ENCODE measurements at places on chromosomes 12 and 14. TPM values are rescaled to one million over a fixed set of nuclear protein-coding genes. Genes with fewer than 3 reads are reported as not detected.

- peaks cover 10% of the 10 kb centered on the region for H3K36me3 ChIP-seq
- peak overlapping the region; percentile 95 for H3K27ac ChIP-seq
- H3K27me3 ChIP-seq, result no peaks in the 10 kb centered on the region
- peak overlapping the region; percentile 85 for H3K4me3 ChIP-seq
- H3K4me1 ChIP-seq, result peaks cover 50% of the 10 kb centered on the region
These were observed 660 bp upstream of the MCRS1 start for GRCh38 chr12:49568442-49569162.

GRCh38 chr14:104101651-104102281, 16.3 kb downstream of the ASPG start:
- H3K27me3 ChIP-seq, result no peaks in the 10 kb centered on the region
- H3K36me3 ChIP-seq, result no peaks in the 10 kb centered on the region
- H3K4me3 ChIP-seq, result no peak overlapping the region
- no peak for DNase-seq

DNA sequence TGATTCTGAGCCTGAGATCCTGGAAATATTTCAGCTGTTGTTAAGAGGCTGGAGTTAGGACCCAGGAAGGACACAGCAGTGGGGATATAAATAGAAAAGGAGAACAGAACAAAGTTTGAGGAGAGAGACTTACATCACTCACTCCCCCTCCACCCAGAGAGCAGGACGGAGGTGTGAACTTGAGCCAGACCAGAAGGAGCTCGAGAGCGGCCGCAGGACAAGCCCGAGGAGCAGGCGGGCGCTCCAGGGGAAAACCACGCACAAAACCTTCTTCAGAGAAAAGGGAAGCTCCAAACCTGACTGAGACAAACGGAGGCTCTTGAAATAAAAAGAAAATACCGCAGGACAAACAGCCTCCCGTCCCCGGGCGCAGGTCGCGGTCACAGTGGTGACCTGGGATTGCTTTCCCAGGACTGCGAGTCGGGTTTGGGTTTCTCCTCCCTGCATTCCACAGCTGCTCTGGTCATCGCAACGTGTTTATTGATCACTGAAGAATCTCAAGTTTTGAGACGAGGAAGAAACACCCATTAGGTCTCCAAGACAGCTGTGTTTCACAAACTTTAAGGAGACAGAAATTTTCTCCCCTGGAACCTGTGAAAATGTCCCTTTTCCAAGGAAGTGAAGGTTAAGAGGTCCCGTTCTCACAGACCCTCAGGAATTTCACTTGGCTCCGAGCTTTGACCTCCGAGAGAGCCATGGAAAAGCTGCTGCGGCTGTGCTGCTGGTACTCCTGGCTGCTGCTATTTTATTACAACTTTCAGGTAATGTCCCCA, at the start of gene ADGRD1:
Gene ADGRD1, plus strand, starts transcription at position 137 of the 773 bp plus-strand sequence. Its CDS starts 559 bp downstream, at position 696.
- H3K4me1 ChIP-seq, result peaks cover 10% of the 10 kb centered on the region
- no peak within 1 kb of the TSS for H3K27ac ChIP-seq
- DNase-seq, result no peak
- H3K4me3 ChIP-seq, result no peak within 1 kb of the TSS
- H3K27me3 ChIP-seq, result no peaks in the 10 kb centered on the region

DNA sequence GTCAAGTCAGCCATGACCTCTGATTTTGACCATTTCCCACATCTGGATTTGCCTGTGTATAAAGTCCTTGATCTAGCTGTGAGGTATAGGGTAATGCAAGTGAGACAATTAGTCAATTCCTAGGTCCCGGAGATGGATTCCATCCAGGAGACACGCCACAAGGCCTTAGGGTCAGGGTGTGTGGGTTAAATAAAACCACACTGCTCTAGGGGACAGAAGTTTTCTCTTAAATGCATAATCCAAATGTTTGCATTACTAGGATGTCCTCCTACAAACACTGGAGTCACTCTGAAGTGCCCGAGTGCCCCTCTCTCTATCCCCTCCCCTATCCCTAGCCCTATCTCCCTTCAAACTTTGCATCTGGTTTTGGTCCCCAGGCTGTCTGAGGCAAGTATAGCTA, 26.8 kb downstream of the LRIG3 start:
- H3K27me3 ChIP-seq, result no peaks in the 10 kb centered on the region
- H3K27ac ChIP-seq, result no peak overlapping the region
- no peaks in the 10 kb centered on the region for H3K4me1 ChIP-seq
- DNase-seq, result no peak
- no peaks in the 10 kb centered on the region for H3K36me3 ChIP-seq
- H3K4me3 ChIP-seq, result no peak overlapping the region

DNA sequence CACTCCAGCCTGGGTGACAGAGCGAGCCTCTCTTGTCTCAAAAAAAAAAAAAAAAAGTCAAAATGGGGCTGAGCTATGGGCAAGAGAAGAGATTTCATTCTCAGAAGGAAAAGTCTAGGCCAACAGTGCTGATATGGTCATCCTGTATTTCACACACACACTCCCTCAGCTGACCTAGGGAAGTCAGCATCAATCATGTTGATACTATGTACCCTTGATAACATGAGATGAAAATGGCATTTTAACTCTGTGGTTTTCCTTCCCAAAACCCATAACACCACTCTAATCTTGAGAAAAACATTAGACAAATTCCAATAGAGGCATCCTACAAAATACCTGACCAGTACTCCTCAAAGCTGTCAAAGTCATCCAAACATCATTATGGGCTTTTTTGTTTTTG, 2.3 kb upstream of the NEMP1 start:
- H3K4me1 ChIP-seq, result peaks cover 14% of the 10 kb centered on the region
- H3K36me3 ChIP-seq, result no peaks in the 10 kb centered on the region
- DNase-seq, result no peak

DNA sequence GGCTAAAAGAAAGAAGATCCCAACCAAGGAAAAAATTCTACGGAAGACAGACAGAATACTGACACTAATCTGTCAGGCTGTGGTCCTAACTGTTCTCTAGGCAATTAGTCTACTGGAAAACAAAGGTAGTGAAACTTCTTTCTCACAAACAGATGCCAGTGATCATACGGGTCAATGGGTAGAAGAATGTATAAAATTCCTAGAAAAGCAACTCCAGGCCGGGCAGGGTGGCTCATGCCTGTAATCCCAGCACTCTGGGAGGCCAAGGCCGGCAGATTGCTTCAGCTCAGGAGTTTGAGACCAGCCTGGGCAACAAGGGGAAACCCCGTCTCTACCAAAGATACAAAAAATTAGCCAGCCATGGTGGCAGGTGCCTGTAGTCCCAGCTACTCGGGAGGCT, 64.8 kb downstream of the HECTD4 start:
- no peak overlapping the region for H3K4me3 ChIP-seq
- H3K27me3 ChIP-seq, result no peaks in the 10 kb centered on the region
- H3K4me1 ChIP-seq, result no peaks in the 10 kb centered on the region
- H3K27ac ChIP-seq, result no peak overlapping the region
- DNase-seq, result no peak
- peaks cover 17% of the 10 kb centered on the region for H3K36me3 ChIP-seq

DNA sequence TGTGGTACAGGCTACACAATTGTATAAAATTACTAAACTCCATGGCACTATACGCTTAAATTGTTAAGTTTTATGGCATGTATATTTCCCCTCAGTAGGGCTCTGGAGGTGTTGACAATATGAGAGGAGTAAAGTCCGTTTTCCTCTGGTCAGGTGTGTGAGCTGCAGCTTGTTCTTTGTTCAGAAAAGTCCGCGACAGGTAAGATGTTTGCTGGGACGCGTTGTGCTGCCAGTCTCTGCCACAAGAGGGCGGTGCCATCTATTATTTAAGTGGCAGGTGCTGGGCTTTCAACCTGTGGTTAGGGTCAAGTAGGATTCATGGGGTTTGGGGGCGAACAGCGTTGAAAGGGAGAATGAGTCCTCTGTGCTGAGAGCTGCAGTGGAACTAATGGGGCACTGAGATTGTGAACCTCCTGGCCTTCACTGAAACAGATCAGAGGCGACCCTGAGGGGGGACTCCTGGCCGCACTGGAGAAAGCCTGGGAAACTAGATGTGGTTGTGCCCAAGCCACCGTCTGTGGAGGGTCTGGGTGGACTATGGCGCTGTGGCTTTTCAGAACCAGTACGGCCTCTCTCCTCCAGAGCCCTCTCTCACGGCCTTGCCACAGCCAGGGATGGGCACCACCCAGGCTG, 179.0 kb downstream of the SLC15A4 start:
- no peak overlapping the region for H3K27ac ChIP-seq
- DNase-seq, result peak; percentile 47
- H3K27me3 ChIP-seq, result no peaks in the 10 kb centered on the region
- no peak overlapping the region for H3K4me3 ChIP-seq
- peaks cover 6% of the 10 kb centered on the region for H3K4me1 ChIP-seq
- H3K36me3 ChIP-seq, result no peaks in the 10 kb centered on the region

- H3K36me3 ChIP-seq, result no peaks in the 10 kb centered on the region
- no peaks in the 10 kb centered on the region for H3K4me1 ChIP-seq
- no peak overlapping the region for H3K4me3 ChIP-seq
- H3K27ac ChIP-seq, result no peak overlapping the region
These were observed 462.6 kb downstream of the NPAS3 start for GRCh38 chr14:33401311-33401710.

- H3K4me3 ChIP-seq, result no peak overlapping the region
- no peak for DNase-seq
- H3K4me1 ChIP-seq, result no peaks in the 10 kb centered on the region
- no peaks in the 10 kb centered on the region for H3K36me3 ChIP-seq
These were observed 2.3 kb downstream of the TBX5 start for GRCh38 chr12:114403690-114404066.

GRCh38 chr12:34186492-34186891, 164.2 kb downstream of the ALG10 start:
- no peak overlapping the region for H3K27ac ChIP-seq
- no peaks in the 10 kb centered on the region for H3K36me3 ChIP-seq
- H3K4me3 ChIP-seq, result no peak overlapping the region
- no peaks in the 10 kb centered on the region for H3K4me1 ChIP-seq

GRCh38 chr12:76183459-76184186, 99.1 kb upstream of the NAP1L1 start:
- H3K27ac ChIP-seq, result no peak overlapping the region
- no peak for DNase-seq
- H3K4me1 ChIP-seq, result no peaks in the 10 kb centered on the region
- no peaks in the 10 kb centered on the region for H3K36me3 ChIP-seq
- no peak overlapping the region for H3K4me3 ChIP-seq

DNA sequence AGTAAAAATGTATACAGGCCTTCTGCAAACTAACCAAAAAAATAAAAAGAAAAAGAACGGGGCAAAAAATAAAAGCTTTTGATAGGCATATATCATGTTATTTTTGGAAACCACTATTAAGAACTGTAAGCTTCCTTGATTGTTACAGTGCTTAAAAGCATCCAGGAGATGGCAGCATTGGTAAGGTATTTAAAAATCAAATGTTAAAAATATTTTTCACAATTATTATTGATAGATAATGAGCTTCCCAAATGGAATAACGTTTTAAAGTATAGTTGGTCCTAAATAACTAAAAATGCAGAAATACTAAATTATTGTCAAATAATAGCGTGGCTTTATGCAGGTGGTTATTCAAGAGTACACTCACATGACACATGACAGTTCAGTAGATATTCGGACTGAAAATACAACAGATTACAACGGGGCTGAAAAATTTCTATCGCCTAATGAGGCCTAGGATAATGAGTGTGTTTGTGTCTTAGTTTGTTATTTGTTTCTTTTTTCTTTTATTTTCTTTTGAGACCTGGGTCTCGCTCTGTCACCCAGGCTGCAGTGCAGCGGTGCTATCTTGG, 127.2 kb upstream of the ATF7IP start:
- no peaks in the 10 kb centered on the region for H3K36me3 ChIP-seq
- no peak overlapping the region for H3K4me3 ChIP-seq
- no peaks in the 10 kb centered on the region for H3K27me3 ChIP-seq
- H3K4me1 ChIP-seq, result peaks cover 14% of the 10 kb centered on the region
- no peak overlapping the region for H3K27ac ChIP-seq

GRCh38 chr12:2154050-2154449, 101.3 kb downstream of the CACNA1C start:
- no peaks in the 10 kb centered on the region for H3K36me3 ChIP-seq
- H3K4me1 ChIP-seq, result no peaks in the 10 kb centered on the region
- H3K27me3 ChIP-seq, result no peaks in the 10 kb centered on the region
- no peak overlapping the region for H3K27ac ChIP-seq
- no peak overlapping the region for H3K4me3 ChIP-seq
- DNase-seq, result no peak

DNA sequence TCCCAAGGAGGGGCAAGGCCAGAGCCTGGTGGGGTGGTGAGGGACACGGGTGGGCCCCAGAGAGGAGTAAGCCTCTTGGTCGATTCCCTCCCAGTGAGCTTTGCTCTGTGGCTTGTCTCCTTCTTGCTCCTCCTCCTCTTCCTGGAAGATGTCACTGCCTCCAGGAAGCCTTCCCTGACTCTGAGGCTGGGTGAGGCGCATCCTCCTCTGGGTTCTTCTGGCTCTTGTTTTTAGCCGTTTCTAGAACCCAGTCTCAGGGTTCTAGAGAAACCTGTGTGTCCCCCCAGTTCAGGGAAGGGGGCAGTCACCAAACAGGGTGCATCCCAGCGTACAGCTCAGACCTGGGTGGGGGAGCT, 12.6 kb downstream of the KIF26A start:
- no peak overlapping the region for H3K4me3 ChIP-seq
- DNase-seq, result no peak
- no peak overlapping the region for H3K27ac ChIP-seq
- H3K4me1 ChIP-seq, result no peaks in the 10 kb centered on the region
- no peaks in the 10 kb centered on the region for H3K27me3 ChIP-seq
- no peaks in the 10 kb centered on the region for H3K36me3 ChIP-seq

- H3K36me3 ChIP-seq, result no peaks in the 10 kb centered on the region
- no peaks in the 10 kb centered on the region for H3K27me3 ChIP-seq
- H3K27ac ChIP-seq, result no peak overlapping the region
These were observed 156.4 kb upstream of the SYT10 start for GRCh38 chr12:33596061-33596460.

GRCh38 chr12:14605401-14605989, 37.8 kb upstream of the PLBD1 start:
- H3K27ac ChIP-seq, result no peak overlapping the region
- H3K36me3 ChIP-seq, result no peaks in the 10 kb centered on the region
- H3K27me3 ChIP-seq, result no peaks in the 10 kb centered on the region
- no peaks in the 10 kb centered on the region for H3K4me1 ChIP-seq

CCDC63 gene
- total RNA-seq, result not detected

BRI3BP gene
- 4.2 TPM for total RNA-seq

CDKN3 gene
- total RNA-seq, result 3.0 TPM

TMEM229B gene
- total RNA-seq, result 51.3 TPM

PMCH gene
- total RNA-seq, result not detected

WNT1 gene
- total RNA-seq, result 2.0 TPM

SDR9C7 gene
- not detected for total RNA-seq

ANKRD52 gene
- 34.1 TPM for total RNA-seq

PELI2 gene
- 25.0 TPM for total RNA-seq

Data from natural killer cell (primary cell).